ENCODE measurements at places on chromosomes 7 and 10.

DNA sequence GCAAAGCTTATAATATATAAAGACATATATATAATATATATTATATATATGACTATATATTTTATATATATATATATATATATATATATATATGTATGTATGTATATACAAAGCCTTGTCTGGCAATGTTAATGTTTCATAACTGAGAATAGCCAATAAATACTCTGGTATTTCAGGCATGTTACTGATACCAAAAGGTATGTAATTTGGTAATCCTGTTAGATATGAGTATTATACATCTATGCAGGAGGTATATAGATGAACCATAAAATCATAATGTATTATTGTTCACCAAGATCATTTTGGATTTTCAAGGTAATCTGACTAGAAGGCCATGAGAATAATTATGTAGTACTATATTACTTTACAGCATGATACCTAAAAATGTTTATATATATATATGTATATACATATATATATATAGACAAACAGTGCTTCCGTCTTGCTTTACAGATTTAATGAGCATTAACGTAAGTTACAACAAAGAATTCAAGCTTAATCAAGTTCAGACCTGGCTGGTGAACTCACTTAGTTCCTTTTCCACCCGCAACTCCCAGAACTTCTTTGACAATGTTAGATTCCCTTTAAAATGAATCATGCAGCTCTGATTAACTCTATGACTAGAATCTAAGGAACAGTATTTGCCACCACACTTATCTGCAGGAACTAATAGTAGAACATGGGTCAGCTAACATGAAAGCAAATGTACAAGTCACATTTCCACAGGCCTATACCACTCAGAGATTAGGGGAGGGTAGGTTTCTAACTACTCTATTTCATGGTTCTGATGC, 82.7 kb downstream of the SLC25A13 start:
- no peak for DNase-seq

GRCh38 chr7:100951172-100951571, 1.8 kb downstream of the MUC3A start:
- no peak for DNase-seq

- no peak for DNase-seq
These were observed 96.0 kb downstream of the CALN1 start for GRCh38 chr7:72316148-72316547.

DNA sequence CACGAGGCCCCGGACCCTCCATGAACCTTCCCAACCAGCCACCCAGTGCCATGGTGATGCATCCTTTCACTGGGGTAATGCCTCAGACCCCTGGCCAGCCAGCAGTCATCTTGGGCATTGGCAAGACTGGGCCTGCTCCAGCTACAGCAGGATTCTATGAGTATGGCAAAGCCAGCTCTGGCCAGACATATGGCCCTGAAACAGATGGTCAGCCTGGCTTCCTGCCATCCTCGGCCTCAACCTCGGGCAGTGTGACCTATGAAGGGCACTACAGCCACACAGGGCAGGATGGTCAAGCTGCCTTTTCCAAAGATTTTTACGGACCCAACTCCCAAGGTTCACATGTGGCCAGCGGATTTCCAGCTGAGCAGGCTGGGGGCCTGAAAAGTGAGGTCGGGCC, 90.6 kb upstream of the PDCD4 start:
- no peak for DNase-seq

DNA sequence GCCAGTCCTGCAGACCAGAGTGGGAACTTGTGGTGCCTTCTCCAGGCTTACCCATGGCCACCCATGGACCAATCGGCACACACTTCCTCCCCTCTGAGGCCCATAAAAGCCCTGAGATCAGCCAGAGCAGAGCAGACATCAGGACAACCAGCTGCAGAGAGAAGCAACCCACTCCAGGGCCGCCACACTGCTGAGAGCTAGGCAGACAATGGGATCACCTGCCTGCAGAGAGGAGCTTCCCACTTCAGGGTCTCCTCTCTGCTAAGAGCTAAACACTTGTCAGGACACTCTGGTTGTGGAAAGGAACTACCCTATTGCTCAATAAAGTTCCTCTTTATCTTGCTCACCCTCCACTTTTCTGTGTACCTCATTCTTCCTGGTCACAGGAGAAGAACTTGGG, 34.0 kb downstream of the C7orf25 start:
- no peak for DNase-seq

DNA sequence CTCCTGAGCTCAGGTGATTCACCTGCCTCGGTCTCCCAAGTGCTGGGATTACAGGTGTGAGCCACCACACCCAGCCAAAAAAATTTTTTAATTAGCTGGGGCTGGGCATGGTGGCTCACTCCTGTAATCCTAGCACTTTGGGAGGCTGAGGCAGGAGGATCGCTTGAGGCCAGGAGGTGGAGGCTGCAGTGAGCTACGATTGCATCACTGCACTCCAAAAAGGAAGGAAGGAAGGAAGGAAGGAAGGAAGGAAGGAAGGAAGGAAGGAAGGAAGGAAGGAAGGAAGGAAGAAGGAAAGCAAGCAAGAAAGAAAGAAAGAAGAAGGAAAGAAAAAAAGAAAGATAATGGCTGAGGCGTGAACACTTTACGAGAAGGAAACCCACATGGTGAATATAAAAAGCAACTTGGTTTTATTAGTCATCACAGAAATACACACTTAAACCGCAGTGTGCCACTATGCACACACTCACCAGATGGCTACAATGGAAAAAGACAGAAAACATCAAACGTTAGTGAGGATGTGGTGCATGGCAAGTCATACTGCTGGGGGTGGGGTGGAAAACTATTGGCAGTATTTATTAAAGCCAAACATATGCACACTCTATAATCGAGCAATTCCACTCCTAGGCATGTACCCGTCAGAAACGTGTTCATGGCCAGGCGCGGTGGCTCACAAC, 4.4 kb upstream of the CCL26 start:
- no peak for DNase-seq

- no peak for DNase-seq
These were observed 434.9 kb downstream of the DNAJB6 start for GRCh38 chr7:157771689-157772088.

DNA sequence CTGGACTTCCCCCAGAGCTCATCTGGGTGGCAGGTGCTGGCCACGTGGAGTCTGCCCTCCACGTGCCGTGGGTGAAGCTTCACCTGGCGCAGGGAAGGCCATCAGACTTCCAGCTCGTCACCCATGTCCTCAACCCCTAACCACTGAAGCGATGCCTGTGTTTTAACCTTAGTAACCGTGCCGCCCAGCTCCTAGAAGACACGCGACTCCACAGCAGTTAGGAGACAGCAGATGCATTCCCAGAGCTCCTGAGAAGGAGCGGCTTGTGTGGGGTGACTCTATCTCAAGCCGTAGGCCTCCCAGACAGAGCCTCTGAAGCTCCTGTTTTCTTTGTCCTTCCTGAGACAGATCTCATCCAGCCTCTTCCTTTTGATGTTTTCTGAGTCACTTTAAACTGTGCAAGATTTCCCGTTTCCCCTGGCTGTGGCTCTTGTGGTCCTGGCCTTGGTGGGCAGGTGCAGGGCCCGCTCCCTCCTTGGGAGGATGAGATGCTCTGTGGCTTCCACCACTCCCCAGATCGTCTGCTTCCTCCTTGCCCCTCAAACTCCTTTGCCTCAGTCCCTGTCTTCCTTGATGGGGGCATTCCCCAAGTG, 41.4 kb upstream of the AP5Z1 start:
- no peak for DNase-seq

DNA sequence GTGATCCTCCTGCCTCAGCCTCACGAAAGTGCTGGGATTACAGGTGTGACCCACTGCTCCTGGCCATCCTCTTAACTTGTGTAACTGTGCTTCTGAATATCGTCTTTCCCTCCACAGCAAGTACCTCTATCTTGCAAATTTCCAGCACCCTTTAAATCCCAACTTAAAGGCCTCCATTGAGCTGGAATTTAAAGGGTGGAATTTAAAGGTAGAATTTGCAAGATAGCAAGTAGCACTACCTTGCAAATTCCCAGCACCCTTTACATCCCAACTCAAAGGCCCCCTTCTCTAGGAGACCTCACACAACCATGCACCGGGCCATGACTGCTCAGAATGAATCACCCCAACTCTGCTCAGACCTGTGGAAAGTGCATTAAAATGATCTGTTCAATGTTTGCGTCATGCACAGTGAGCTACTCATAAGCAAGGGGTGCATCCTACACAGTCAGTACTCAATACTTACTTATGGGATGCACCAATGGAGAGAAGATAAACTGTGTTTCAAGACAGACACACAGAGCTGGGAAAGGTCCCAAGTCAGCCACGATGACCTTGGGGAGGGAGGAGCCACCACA, 17.8 kb upstream of the SDK1 start:
- DNase-seq: no peak

Measured in hematopoietic multipotent progenitor cell treated with erythropoietin and hydrocortisone succinate and interleukin-3 and kit ligand, for 15 days (in vitro differentiated cells).